ENCODE measurements at places on chromosomes 7 and 10. TPM values are rescaled to one million over a fixed set of nuclear protein-coding genes. Genes with fewer than 3 reads are reported as not detected.

The CYP2W1 gene
- not detected for total RNA-seq

The TMEM72 gene
- not detected for total RNA-seq

The ERCC6 gene
- 45.2 TPM for total RNA-seq

The UFSP1 gene
- 2.1 TPM for total RNA-seq

The C7orf57 gene
- not detected for total RNA-seq

The FBXL13 gene
- 1.5 TPM for total RNA-seq

The TCF7L2 gene
- 3.5 TPM for total RNA-seq

The CPVL gene
- total RNA-seq, result 3.0 TPM

The ZPBP gene
- total RNA-seq, result not detected

The FAM3C gene
- total RNA-seq, result 22.9 TPM

The GDF2 gene
- not detected for total RNA-seq

The NPS gene
- not detected for total RNA-seq

The OPTN gene
- 59.6 TPM for total RNA-seq

The LRRC17 gene
- 1.1 TPM for total RNA-seq

The TCAF1 gene
- 19.4 TPM for total RNA-seq

The C10orf62 gene
- total RNA-seq, result not detected

The SPDYE5 gene
- total RNA-seq, result 0.24 TPM

The AOC1 gene
- total RNA-seq, result not detected

The OR9A2 gene
- total RNA-seq, result not detected

The HMX2 gene
- not detected for total RNA-seq

The FAM180A gene
- total RNA-seq, result not detected

The PRSS37 gene
- total RNA-seq, result not detected

The IPMK gene
- total RNA-seq, result 6.1 TPM

The OR2A42 gene
- total RNA-seq, result 0.22 TPM

The STEAP4 gene
- total RNA-seq, result not detected

The HKDC1 gene
- total RNA-seq, result 1.9 TPM

Data from naive thymus-derived CD4-positive, alpha-beta T cell (primary cell).